ENCODE measurements at places on chromosomes 1 and 21.

DNA sequence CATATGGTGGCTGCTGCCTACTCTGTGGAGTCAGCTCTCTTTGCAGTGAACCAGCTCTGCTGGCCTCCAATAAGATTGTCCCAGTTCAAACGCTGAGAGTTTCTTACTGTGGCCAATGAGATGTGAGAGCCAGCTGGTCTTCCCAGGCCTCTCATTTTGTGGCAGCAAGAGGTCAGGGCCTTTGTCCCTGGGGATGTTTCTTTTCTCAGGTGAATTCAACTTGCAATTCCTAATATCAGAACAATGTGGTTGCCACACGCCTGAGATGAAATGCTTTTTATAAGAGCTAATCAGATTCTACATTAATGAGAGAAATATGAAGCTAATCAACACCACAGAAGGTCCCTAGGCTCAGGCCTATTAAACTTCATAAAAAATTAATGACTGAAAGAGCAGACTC is 660.1 kb upstream of the CAMK1G start:
- no peak for DNase-seq

DNA sequence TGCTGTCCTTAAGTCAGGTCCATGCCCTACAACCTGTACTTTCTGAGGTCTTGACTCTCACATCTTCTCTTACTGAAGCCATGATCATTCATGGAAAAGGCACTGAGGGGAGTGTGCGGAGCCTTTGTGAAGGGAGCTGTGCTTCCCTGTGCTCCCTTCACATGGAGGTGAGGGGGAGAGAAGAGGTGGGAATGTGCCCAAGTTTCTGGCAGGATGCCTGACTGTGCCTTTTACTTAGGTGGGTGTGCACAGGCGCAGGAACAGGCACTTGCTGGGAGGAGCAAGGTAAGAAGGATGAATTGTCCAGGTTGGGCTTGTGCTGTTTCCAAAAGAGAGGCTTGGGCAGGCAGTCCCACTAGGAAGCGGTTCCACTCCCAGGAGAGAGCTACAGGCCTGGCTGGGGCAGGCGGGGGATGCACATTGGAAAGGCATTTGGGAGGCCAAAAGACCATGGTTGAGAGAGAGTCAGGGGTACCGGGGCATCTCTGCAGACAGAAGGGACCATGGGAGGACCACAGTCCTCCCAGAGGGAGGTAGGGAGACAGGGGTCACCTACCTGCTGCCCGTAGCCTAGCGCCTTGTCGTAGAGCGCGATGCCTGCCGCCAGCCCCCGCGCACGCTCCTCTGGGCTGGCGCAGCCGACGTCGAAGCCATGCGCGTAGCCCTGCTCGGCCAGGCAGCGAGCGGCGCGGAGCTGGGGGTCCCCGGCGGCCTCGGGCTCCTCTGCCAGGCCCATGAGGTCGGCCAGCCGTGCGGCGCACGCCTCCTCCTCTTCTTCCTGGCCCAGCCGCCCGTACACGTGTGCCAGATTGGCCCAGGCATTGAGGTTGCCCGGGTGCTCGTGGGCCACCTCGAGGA is 853 bp downstream of the TTC22 start:
- no peak for DNase-seq

DNA sequence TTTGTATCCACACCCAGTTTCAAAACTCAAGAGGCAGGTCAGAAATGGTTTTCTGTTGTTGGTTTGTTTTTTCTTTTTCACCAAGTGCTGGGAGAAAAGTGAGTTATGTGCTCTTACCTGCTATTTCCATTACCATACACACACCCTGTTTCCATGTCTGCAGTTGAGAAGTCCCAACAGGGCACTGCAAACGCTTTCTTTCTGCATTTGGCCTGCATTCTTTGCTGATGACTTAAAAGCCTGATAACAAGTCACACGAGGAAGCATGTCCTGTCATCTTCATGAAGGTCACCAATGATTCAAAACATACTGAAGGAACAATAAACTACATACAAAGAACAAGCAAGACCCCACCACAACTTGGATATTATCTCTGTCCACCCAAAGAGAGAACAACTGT is 24.8 kb upstream of the KCNE1 start:
- no peak for DNase-seq

- DNase-seq = no peak
These were observed 350.2 kb downstream of the PLPP3 start for GRCh38 chr1:56229186-56229585.

GRCh38 chr1:162003061-162003829 is 20.4 kb downstream of the OLFML2B start:
- no peak for DNase-seq

DNA sequence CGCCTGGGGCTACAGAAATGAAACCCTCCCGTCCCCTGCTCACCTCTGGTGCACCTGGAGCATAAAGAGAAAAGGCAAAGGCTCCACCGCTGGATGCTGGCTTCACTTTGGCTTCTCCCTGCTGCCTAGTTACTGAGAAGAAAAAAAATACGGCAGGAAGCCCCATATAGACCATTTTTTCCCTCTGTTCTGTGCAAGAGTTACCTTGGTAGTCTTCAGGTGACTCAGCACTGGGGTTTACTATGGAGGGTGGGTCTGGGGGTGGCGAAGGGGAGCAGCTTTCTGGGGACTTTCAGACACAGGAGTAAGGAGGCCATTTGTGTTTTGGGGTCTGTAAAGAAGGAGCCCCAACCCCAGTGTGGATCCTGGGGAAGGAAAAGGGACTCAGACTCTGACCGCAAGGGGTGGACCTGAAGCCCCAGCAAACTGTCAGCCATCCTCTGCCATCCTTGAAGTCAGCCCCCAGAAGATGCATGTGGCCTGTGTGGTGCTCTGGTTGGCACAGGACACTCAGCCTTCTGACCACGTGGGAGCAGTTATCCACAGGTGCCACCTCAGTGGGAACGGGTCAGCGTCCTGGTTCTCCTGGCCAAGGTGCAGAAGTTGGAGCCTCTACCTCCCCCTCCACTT is 25.9 kb upstream of the EPS8L3 start:
- no peak for DNase-seq

GRCh38 chr1:241063276-241063675 is 293.7 kb downstream of the RGS7 start:
- peak; percentile 30 for DNase-seq

GRCh38 chr1:63804829-63805484 is 31.1 kb downstream of the ROR1 start:
- no peak for DNase-seq

DNA sequence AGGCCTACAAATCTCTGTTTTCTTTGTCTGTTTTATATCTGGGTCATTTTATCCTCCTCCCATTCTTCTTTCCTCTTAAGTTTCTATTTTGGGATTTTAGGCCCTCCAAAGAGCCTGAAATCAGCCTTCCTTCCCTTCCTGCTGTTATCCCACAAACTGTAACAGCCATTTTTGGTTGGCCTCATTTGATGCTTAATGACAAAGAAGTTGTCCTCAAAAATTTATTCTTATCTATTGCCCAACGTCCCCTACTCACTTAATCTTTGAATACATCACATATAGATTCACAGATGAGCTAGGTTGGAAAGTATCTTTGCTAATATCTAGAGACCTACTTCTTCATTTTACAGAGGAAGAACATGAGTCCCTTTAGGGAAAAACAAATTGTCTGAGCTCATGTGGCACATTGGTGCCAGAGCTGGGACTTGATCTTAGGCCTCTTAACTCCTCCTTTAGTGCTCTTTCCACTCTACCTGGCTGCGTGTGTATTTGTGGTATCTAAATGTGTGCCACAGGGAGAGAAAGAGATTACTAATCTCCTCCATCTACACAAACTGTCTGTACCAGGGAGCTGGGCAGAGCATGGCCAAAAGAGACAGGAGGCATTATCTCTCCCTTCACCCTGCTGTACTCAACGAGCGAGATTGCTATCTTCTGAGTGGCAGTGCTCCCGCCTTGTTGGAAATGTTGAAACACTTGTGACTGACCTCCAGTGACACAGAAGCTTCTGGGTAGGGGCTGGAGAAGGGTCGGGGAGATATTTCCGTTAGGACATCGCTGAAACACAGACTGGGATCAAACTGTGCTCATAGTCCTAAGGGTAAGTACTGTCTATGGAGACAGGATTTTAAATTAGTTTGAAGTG is 30.1 kb downstream of the RHEX start:
- no peak for DNase-seq

DNA sequence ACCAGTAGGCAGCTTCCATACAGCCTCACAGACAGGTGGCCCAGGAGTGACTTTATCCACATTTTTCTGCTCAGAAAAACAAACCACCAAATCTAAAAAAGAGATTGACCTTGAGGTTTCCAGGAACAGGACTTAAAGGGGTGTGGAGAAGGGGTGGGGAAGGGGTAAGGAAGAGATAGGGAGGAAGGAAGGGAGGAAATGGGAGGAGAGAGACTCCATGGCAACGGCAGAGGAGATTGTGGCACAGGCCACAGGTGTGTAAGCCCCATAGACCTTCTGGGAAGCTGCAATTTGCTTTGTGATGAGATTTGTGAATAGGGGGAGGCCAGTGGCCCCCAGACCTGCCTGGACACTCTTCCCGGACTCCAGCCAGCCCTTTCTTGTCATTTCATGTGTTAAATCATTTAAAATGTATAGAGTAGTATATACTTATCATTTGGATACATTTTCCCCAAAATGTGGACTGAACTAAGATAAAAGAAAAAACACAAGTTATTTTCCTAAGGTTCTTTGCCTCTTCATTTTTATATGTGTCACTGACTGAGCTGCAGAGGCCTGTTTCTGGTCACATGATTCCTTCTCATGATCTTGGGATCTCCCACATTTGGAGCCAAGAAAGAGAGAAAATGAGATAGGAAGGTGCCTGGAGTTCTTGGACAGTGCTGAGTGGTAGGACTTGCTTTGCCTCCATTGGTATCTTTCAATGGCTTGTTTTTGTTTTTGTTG is 55.5 kb downstream of the CLIC6 start:
- DNase-seq = no peak

GRCh38 chr1:25807480-25808390 is 7.7 kb downstream of the SELENON start:
- no peak for DNase-seq

DNA sequence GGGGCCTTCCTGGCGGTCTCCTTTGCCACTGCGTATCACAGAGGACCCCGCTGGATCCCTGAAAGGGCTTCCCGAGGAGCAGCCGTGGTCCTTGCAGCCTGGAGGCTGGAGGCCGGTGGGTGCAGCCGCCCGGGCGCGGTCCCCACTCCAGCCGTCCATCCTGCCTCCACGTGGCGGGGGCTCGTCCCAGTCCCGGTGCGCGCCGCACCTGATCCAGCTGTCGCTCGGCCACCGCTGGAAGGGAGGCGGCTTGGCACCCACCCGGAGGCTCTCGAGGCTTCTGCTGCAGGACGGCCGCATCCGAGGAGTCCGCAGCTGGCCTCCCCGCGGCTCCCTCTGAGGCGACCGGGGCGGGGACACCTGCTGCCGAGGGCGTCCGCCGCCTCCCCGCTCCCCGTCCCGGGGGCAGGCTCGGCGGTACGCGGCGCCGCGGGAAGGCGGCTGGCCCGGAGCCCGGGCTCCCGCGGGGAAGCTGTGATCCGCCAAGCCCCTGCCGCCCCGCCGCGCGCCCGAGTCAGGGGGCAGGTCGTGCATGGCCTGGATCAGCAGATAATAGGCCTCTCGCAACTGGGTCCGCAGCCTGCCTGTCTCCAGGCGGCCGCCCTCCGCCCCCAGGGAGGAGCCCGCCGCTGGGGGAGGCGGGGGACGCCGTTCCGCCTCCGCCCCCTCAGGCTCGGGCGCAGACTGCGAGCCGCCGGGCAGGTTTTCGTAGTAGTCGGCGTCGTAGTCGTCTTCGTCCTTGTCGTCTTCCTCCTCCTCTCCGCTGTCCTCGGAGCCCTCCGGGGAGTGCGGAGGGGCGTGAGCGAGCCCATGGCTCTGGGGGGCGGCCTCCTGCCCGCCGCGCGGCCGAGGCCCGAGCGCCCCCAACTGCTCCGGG is at the start of gene SYDE2:
Gene SYDE2, minus strand, starts transcription at position 554 of the 877 bp plus-strand sequence. Its CDS starts 20 bp downstream, at position 534.
- peak; percentile 47 for DNase-seq

DNA sequence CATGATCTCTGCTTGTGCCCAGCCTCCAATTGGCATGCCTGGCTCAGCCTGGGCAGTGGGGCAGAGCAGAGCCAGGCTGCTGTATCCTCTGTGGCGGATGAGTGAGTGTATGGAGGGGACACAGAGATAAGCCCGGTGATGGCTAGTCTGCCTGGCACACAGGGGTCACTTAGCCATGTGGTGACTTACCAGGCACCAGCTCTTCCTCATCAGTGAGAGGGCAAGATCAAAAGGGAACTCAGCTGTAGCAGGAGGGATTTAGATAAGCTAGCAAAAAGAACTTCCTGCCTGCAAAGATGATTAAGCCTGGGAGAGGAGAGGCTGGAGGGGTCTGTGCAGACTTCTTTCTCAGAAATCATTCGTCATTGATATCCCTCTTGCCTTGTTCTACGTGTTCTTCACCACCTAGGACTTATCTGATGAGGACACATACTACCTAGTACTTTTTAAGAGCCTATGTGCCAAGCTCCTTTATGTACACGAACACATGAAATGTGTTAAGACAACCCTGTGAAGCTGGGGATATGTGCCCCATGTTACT is 7.9 kb downstream of the KIF21B start:
- DNase-seq = no peak
